Uterus (tissue), 4 donors: ENCODE measurements at places on chromosomes 5 and 9. TPM values are rescaled to one million over a fixed set of nuclear protein-coding genes. Genes with fewer than 3 reads are reported as not detected.

GRCh38 chr9:16401701-16402100 is 468.8 kb downstream of the BNC2 start:
- H3K27me3 ChIP-seq, result no peaks in the 10 kb centered on the region
- no peak overlapping the region for H3K27ac ChIP-seq
- H3K4me3 ChIP-seq, result no peak overlapping the region
- no peaks in the 10 kb centered on the region for H3K4me1 ChIP-seq
- no peaks in the 10 kb centered on the region for H3K36me3 ChIP-seq
- DNase-seq, result no peak

DNA sequence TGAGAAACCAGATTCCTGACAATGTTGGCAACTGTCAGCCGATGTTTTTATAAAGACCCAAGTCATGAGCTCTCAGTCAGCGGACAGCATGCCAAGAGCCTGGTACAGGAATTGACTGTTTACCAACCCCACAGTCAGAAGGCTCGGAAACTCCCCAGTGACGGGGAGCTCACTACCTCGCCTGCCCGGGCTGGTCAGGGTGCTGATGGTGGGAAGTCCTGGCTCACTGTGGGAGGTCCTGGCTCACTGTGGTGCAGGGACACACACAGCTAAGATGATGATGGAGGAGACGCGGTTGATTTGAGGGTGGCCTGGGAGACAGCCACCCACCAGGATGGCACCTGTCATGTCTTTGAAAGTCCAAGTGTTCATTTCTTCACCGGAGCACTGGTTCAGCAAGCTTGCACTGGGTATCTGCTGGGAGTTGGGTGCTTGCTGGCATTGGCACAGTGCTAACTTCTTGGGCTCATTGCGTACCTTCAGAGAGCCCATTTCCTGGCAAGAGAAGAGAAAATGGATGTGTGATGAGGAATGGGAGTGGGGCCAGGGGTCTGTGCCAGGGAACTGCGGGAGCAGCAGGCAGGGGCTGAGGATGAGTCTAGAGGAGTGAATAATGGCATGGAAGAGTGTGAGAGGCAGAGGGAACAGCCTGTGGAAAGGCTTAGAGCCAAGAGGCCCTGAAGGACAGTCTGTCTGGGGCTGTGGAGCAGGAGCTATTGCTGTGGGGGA is 15.3 kb downstream of the ASS1 start:
- H3K36me3 ChIP-seq, result no peaks in the 10 kb centered on the region
- no peak for DNase-seq
- H3K27ac ChIP-seq, result no peak overlapping the region
- no peak overlapping the region for H3K4me3 ChIP-seq
- no peaks in the 10 kb centered on the region for H3K4me1 ChIP-seq

GRCh38 chr5:88833371-88834130 is 49.4 kb downstream of the MEF2C start:
- no peaks in the 10 kb centered on the region for H3K36me3 ChIP-seq
- peak overlapping the region; percentile 87 for H3K27ac ChIP-seq
- DNase-seq, result peak; percentile 43
- H3K4me3 ChIP-seq, result no peak overlapping the region

DNA sequence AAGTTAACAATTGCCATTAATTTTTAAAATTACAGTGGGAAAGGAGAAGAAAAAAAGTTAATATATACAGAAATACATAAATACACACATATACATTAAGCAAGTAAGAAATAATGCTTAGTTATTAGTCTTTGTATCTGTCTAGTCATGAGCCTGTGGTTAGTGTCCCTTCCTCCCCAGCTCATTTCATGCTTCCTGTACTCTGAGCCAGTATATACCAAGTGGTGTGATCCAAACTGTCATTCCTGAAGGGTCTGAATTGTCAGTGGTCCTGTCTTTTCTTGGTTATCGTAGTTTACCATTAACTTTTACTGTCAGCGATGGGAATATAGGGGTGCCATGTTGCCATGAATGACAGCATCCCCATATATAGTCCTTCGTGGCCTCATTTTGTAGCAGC is 24.2 kb upstream of the STOM start:
- H3K27me3 ChIP-seq, result no peaks in the 10 kb centered on the region
- DNase-seq, result no peak
- H3K36me3 ChIP-seq, result no peaks in the 10 kb centered on the region
- no peak overlapping the region for H3K27ac ChIP-seq
- no peak overlapping the region for H3K4me3 ChIP-seq

DNA sequence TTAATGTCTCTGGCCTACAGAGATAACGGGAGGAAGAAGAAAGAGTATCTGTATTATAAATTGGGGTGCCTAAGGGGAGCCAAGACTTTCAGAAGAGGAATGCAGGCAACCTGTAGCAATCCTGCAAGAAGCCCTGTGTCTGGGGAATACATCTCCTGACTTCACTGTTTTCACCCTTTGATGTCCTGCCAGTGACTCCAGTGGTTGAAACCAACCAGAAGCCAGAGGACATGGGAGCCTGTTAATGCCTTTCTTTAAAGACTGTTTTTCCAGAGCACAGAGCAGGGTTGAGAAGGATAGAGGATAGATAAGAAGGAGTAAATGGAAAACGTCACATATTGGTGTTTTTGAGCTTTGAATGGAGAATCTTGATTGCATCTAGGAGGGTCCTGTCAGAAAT is 151.2 kb downstream of the HACD4 start:
- H3K27me3 ChIP-seq, result no peaks in the 10 kb centered on the region
- no peaks in the 10 kb centered on the region for H3K4me1 ChIP-seq
- H3K4me3 ChIP-seq, result no peak overlapping the region
- no peak for DNase-seq
- no peak overlapping the region for H3K27ac ChIP-seq

DNA sequence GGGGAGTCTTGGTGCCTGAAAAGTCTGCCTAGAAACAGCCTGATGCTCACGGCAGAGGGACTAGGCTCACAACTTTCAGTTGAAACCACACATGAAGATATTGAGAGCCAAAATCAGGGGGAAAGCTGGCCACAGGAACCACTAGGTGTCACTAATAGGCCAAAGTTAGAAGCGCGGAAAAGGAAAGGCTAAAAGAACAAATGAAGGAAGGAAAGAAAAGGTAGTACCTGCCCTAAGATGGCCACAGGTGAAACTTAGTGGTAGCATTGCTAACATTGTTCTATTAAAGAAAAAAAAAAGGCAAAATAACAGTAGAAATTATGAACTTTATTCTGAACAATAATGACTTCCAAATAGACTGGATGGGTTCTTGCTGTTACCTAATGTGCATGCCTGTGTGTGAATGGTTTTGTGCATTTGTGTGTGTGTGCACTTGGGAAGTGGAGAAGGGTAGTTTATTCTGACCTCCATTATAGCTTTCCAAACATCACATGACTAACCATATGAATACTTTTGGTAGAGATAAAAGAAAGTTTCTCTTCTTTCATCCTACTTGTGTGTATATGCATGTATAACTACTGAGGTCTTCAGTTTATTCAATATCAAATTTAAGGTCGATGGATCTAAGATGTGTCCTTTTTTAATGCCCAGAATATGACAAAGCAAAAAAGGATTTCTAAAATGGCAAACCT is 2.1 kb upstream of the RFESD start:
- H3K27me3 ChIP-seq, result no peaks in the 10 kb centered on the region
- no peak overlapping the region for H3K4me3 ChIP-seq
- no peaks in the 10 kb centered on the region for H3K36me3 ChIP-seq
- no peaks in the 10 kb centered on the region for H3K4me1 ChIP-seq

GRCh38 chr9:121830441-121831140 is 179.2 kb downstream of the DAB2IP start:
- H3K27me3 ChIP-seq, result no peaks in the 10 kb centered on the region
- H3K27ac ChIP-seq, result no peak overlapping the region
- H3K4me1 ChIP-seq, result no peaks in the 10 kb centered on the region
- DNase-seq, result peak; percentile 8
- no peak overlapping the region for H3K4me3 ChIP-seq
- H3K36me3 ChIP-seq, result no peaks in the 10 kb centered on the region

ADGRV1 gene
- total RNA-seq, result not detected

WHRN gene
- 9.1 TPM for total RNA-seq

FOXD4L4 gene
- not detected for total RNA-seq

DNA sequence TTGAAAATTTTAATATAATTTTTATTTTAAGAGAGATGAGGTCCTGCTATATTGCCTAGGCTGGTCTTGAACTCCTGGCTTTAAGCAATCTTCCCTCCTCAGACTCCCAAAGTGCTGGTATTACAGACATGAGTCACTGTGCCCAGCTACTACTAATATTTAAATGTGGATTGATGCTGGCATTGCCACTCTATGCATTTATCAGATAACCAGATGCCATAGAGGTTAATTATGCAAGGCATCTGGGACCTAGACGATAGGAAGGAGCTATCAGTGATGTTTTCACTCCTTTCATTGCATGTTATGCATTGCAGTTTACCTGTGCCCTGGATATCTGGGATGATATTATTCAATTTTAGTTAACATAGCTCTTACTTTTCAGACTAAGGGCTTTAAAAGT is 127.0 kb downstream of the RPS23 start:
- DNase-seq, result no peak
- H3K4me3 ChIP-seq, result no peak overlapping the region
- no peak overlapping the region for H3K27ac ChIP-seq

DNA sequence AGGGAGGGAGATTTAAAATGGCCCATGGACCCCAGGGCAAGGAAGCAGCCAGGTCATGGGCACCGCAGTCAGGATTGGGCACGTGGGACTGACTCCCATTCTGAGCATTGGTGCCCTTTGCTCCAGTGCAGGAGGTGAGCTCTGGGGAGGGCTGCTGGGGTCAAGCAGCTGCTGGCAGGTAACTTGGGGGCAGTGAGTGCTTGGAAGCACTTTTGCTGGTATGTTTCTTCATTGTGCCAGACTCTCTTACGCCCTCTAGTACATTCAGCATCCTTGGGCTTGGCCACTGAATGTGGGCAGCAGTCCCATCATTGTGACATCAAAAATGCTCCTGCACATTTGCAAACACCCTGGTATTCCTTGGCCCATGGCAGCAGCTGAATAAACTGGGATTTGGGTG is 32.7 kb downstream of the PRRC2B start:
- no peak overlapping the region for H3K4me3 ChIP-seq
- H3K36me3 ChIP-seq, result no peaks in the 10 kb centered on the region
- DNase-seq, result no peak
- H3K4me1 ChIP-seq, result peaks cover 23% of the 10 kb centered on the region
- H3K27ac ChIP-seq, result no peak overlapping the region
- no peaks in the 10 kb centered on the region for H3K27me3 ChIP-seq

- no peaks in the 10 kb centered on the region for H3K36me3 ChIP-seq
- no peak overlapping the region for H3K27ac ChIP-seq
- H3K4me1 ChIP-seq, result no peaks in the 10 kb centered on the region
- H3K4me3 ChIP-seq, result no peak overlapping the region
These were observed 57.3 kb upstream of the RICTOR start for GRCh38 chr5:39131210-39132127.

DNA sequence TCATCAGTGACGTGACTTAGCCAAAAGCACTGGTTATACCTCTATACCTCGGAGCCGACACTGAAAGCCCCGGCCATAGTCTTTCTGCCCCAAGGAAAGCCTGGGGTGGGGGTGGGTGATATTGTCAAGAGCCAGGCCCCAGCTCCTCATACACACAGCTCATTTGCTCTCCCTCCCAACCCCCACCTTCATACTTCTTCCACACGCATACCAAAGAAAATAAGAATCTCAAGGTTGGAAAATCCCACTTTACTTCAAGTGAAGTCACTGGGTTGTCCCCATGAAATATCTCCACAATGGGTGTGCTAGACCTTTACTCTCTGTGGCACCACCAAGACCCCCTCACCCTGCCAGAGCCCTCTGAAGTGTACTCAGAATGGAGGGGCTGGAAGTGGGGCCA is 27.1 kb upstream of the MGAT1 start:
- H3K27ac ChIP-seq, result peak overlapping the region; percentile 94
- H3K4me1 ChIP-seq, result no peaks in the 10 kb centered on the region
- no peaks in the 10 kb centered on the region for H3K27me3 ChIP-seq
- DNase-seq, result no peak

MAT2B gene
- total RNA-seq, result 40.0 TPM

FRRS1L gene
- 9.7 TPM for total RNA-seq

DNA sequence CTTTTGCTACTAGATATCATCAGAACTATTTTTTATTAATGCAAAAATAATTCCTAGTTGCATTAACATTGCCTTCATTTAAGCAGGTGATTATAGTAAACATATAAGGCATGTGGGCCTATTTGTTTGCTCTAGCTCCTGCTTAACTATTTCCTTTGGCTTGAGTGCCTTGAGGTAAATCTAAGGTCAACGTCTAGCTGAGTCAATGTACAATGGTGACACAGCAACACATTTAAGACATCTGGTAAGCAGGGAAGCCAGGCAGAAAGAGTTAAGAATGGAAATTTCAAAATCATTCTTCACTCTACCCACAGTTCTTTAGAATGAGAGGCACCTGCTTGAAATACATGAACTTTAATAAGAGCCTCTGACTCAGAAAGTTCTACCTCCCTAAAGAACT is 111.9 kb upstream of the FST start:
- no peaks in the 10 kb centered on the region for H3K36me3 ChIP-seq
- DNase-seq, result no peak
- no peaks in the 10 kb centered on the region for H3K27me3 ChIP-seq
- no peak overlapping the region for H3K27ac ChIP-seq
- H3K4me1 ChIP-seq, result no peaks in the 10 kb centered on the region

SNAPC4 gene
- 10.6 TPM for total RNA-seq

DNA sequence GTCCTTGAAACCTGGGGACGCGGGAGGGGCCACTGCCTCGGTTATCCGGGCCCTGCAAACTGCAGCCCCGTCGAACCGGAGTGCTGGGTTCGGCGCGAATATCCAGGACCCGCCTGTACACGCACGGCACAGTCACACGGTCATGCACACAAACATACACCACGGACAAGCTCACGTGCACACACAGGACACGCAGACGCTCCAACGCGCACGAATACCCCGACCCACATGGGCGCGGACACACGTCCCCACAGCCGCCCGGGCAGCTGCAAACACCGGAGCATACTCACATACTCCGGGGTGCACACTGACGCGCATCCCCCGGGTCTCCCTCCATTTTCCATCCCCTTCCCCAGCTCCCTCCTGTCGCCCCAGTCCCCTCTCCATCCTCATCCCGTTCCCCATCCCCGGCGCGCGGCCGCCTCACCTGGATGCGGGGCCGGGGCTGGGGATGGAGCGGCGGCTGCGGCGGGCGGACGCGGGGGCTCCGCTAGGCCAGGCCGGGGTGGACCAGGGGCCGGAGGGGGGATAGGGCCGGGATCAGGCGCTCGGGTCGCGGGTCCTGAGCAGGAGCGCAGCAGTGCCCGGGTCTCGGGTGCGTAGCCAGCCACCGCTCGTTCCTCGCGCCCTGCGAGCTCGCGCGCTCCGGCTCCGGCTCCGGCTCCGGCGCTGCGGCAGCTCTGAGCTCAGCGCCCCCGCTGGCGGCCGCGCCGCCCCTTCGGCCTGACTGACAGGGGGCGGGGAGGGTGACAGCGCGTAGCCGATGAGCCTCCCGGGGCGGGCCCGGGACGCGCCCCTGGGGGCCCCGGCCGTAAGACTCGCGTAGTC is at the start of the genes EIF4E1B and SNCB:
Gene EIF4E1B (plus strand): TSS at position 823 of the 828 bp plus-strand sequence. CDS start 12,113 bp downstream, outside the sequence.
Gene SNCB (minus strand): TSS at position 682 of the 828 bp plus-strand sequence. CDS start 880 bp downstream, outside the sequence.
- DNase-seq, result no peak
- peak within 1 kb of the TSS; percentile 15 for H3K4me3 ChIP-seq
- peaks cover 10% of the 10 kb centered on the region for H3K4me1 ChIP-seq
- H3K27me3 ChIP-seq, result peaks cover 45% of the 10 kb centered on the region
- H3K36me3 ChIP-seq, result no peaks in the 10 kb centered on the region
- no peak within 1 kb of the TSS for H3K27ac ChIP-seq

NUDCD2 gene
- total RNA-seq, result 24.8 TPM

GRCh38 chr9:105443121-105443520 is 4.7 kb upstream of the FSD1L start:
- no peaks in the 10 kb centered on the region for H3K27me3 ChIP-seq
- no peak overlapping the region for H3K27ac ChIP-seq
- no peak overlapping the region for H3K4me3 ChIP-seq
- no peak for DNase-seq

ERAP2 gene
- 9.5 TPM for total RNA-seq
